ENCODE measurements at places on chromosomes 3 and 15.
A peak's percentile ranks its signal among the peaks of the same experiment; 100 is the strongest.

GRCh38 chr3:88032245-88032644, 26.6 kb downstream of the CGGBP1 start:
- DNase-seq = no peak

DNA sequence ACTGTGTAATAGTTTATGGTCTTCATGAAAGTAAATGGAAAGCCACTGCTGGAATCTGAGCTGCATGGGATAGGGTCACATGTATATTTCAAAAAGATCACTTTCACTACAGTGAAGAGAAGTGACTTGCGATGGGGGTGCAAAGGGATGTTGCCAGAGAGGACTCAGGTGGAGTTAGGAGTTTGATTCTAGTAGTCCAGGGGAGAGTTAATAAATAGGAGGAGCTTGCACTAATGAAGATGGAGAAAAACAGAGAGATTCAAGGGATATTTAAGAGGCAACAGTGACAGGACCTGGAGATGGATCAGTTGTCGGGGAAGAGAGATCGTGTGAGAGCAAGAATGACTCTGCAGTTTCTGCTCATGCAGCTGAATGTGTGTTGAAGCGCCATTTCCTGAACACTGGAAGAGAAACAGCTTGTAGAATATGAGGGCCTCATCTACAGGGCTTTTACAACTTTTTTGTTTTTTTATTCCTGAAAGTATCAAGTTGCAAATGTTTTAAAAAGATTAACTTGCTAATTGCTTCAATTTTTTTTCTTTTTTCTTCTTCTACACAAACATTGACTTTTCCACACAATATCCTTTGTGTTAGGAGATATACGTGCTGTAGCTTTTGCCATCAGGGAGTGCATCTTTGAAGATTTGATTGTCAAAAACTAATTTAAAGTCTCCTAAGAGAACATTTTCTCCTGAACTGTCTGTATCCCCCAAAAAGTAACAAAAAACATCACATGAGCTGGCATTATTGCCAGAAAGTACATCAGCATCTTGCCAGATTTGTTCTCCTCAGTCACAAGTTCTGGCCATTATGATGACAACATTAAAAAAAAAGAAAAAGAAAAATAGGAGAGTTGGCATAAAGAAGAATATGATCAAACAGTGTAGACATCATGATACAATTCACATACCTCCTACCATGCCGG, 37.5 kb downstream of the SETMAR start:
- no peak for DNase-seq

DNA sequence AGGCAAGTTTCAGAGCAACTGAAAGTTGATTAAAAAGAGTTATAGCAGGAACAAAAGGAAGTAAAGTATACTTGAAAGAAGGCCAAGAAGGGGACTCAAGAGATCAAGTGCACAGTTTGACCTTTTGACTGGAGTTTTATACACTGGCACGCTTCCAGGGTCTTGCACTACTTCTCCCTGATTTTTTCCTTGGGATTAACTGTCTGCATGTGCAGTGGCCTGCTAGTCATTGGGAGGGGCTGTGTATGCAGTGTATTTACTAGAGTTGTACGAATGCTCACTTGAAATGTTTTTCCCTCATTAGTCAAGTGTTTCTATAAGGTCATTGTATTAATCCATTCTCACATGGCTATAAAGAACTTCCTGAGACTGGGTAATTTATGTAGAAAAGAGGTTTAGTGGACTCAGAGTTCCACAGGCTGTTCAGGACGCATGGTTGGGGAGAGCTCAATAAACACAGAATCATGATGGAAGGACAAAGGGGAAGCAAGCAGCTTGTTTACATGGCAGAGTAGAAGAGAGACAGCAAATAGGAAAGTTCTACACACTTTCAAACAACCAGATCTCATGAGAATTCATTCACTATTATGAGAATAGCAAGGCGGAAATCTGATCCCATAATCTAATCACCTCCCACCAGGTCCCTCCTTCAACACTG, 571.8 kb downstream of the ZPLD1 start:
- no peak for DNase-seq

DNA sequence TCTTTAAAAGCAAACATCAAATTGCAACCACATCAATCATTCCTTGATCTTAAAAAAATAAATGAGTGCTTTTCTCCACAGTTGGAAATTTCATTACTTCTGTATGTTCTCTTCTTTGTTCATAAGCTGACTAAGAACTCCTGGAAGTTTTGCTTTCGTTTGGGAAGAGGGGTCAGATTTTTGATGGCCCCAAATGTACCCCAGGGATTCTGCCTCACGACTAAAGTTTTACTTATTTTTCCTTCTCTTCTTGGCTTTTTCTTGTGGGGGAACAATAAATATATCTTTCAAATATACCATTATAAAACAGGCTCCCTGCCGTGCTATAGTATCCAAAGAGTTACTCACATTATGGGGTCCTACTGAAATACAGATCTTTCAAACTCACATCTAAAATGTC, 215.0 kb upstream of the CDIN1 start:
- DNase-seq = no peak

- DNase-seq = no peak
Measured at GRCh38 chr3:42505128-42505848, 2.8 kb downstream of the VIPR1 start.

DNA sequence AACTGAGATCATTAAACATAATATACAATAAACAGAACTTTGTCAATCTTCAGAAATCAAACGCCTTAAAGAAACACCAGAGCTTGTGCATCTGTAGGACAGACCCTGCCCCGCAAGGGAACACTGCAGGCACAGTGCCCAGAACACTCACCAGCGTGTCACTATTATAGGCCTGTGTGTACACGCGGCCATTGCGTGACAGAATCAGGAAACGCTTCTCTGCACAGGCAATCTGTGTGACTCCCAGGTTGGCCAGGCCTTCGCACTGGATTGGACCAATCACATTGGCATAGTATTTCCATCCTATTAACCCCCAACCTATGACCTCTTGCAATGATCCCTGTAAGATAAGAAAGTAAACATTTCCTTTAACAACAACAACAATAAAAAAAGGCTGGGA, 52.9 kb downstream of the HERC2 start:
- DNase-seq = no peak

DNA sequence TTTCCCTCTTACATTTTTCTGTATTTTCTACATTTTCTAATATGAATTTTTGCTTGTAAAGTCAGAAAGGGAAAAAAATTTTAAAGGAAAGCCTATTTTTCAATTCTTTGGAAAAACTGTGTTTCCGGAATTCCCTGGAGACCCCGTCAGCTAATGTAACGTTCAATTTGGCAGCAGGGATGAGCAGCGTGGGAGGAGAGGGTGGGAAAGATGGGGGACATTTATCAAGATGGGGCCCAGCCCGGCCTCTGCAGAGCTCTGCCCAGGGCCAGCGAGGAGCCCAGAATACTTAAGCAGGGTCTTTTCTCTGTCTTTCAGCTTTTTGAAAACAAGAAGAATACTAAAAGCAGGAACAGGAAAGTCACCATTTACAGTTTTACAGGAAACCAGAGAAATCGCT, 129.0 kb downstream of the LRRK1 start:
- DNase-seq = no peak

DNA sequence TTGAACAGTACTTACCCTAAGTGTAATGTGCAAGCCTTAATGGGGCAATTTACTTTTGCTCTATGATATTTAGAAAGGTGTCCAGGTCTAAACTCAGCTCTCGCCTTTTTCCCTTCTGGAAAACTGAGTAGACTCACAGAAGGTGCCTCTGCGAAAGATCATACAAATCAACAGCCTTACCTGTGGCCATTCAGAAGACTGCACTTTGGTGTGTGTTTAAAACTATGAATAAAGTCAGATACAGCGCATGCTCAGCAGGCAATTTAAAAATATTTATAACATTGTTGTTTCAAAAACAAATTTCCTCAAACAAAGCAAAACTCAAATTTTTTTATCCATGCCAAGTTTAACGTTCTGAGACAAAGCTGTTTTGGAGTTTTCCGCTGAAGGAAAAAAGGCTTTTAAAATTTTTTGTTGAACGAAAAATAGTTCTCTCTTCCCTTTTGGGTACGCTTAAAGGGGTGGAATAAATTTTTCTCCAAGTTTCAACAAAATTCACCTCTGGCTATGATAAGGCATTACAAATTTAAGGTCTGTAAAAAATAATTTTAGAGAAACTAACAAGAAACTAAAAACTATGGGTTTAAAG, 156.3 kb downstream of the TIGIT start:
- no peak for DNase-seq

- no peak for DNase-seq
Measured at GRCh38 chr3:16171009-16171408, 3.5 kb upstream of the GALNT15 start.

- DNase-seq = peak; percentile 41
Measured at GRCh38 chr3:157502916-157503595, at the start of gene VEPH1. VEPH1 (minus strand) TSS chr3:157503416; CDS start chr3:157495349, 8,067 bp downstream.

GRCh38 chr3:100615684-100616083, 6.3 kb downstream of the ADGRG7 start:
- no peak for DNase-seq

DNA sequence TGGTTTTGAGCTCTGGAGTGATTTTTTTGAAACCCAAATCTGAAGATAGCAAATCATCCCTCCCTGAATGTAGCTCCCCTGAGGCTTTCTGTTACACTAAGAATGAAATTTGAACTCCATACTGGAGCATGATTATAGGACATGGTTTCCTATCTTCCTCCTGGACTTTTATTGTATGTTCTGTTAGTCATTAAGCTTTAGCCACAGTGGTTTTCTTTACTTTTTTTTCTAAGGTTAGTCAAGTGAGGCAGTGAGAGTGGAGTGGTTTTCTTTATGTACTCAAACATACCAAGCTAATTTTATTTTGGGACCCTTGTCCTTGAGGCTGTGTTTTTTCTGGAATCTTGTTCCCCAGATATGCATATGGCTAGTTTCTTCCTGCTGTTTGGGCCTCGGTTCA, 55.2 kb upstream of the FRMD4B start:
- no peak for DNase-seq

GRCh38 chr3:139827833-139828232, 107.2 kb upstream of the CLSTN2 start:
- no peak for DNase-seq

All from right renal cortex interstitium (tissue), 3 donors.